ENCODE measurements at places on chromosomes 7 and 10.

GRCh38 chr10:23437963-23438546, 820 bp upstream of the OTUD1 start:
- DNase-seq = no peak

DNA sequence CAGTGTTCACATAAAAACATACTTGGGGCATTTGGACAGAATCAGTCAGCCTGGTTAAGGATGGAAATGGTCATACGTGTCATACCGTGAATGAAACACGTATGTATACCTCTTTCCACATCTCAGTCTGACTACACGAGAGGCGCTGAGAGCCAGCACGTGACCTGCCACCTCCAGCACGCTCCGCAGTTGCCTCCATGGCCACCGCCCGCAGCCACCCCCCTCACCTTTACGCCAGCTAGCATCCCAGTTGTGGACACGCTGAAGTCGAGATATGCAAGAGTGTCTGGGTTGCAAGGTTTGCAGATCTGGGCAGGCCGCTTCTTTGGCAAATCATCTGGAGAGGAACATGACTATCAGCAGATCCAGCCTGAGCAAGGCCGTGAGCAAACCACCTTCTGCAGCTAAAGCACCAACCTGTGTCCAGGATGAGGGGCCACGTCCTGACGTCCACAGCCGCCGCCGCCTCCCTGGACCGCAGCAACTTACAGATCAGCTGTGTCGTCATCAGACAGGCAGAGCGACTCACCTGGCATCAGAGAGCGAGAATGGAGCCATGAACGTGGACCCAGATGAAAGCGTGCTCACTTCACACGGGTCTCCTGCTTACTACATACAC, 209.4 kb downstream of the ZMYND11 start:
- DNase-seq = no peak

DNA sequence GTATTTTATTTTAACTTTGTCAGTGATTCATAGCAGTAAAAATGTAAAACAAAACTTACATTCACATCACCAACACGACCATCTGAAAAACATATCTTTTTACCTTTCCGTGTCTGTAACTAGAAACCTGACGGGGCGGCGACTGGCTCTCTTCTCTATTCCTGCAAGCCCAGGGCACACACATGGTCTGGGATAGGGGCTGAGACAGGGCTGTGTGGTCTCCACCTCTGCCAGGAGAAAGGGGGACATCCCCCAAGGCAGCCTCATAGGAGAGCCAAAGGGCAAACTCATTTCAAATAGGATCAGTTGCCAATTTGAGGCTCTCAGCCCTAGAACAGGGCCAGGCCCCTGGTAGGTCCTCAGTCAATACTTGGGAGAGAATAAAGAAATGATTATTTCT, 359.4 kb downstream of the TCERG1L start:
- DNase-seq = no peak

DNA sequence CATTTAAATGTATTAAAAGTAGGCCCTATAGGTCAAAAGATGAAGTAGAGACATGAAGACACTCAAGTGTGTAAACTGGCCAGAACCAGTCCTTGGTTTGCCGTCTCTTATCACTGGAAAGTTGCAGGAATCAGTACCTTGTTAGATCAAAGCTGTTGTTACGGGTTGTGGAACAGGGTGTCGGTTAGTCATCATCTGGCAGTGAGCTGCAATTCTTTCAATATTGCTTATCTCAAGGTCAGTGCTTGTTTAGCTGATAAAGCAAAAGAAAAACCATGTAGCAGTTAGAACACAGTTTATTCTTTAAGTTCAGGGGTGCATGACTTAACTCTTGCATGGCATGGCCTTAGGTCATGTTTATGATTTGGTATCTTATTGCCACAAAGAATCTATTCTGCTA, 10.0 kb upstream of the SLC13A1 start:
- no peak for DNase-seq

DNA sequence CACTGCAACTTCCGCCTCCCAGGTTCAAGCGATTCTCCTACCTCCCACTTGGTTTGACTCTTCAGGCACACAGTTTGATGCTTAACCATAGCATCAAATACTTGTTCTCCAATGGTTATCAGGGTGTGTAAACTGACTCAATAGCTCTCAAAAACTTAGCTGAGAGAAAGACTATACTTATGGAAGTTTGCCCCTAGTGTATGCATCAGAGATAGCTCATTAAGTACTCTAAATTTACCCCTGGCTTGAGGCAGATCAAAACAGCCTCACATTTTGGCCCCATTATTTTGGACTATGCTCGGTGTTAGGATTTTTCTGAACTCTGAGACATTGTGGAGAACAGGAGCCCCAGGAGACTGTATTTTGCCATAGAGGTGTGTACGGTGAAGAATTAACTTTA, 40.8 kb upstream of the SLC35B4 start:
- no peak for DNase-seq

- no peak for DNase-seq
Observed at GRCh38 chr10:11192304-11193000, 174.8 kb downstream of the CELF2 start.

- no peak for DNase-seq
Observed at GRCh38 chr10:106571192-106571946, 593.1 kb downstream of the SORCS1 start.

- DNase-seq = no peak
Observed at GRCh38 chr7:100673942-100674410, 436 bp downstream of the GNB2 start.

- DNase-seq = no peak
Observed at GRCh38 chr7:15446722-15447121, 115.1 kb downstream of the AGMO start.

DNA sequence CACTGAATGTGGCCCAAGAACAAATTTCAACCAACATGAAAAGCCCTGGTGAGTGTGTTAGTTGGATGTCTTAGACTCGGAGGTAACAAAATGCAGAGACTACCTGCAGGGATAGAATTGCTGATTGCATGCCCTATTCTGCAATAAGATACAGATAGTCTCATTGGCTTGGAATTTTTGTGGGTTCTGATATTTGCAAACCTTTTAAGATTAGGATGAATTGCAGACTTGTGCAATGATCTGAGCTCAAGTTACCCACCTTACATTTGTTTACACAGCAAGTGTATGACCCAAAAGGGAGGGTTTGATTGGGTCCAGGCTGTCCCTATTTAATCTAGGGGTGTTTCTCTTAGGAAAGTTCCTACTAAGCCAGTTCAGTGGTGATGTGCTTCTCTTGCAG, 45.4 kb downstream of the GPR37 start:
- DNase-seq = no peak

GRCh38 chr7:17234030-17234397, 64.4 kb upstream of the AHR start:
- no peak for DNase-seq

GRCh38 chr10:123295644-123296043, 141.4 kb downstream of the BUB3 start:
- DNase-seq = no peak

DNA sequence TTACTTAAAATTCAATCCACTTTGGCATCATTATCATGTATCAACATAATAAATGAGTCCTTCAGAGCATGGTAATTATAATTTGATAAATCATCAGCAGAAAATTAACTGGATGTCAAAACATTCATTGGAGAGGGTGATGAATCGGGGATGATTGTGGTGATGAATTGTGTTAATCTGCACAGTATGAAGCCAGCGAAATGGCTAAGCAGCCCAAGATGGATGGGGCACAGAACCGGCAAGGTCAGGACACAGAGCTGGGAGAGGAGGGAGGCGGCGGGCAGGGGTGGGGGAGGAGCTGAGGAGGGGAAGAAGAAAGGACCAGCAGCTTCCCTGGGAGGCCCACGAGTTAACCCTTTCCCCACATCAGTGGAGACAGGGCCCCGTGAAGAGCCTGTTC, 536.1 kb downstream of the LRMDA start:
- no peak for DNase-seq

GRCh38 chr10:111598433-111599059, 521.7 kb downstream of the ADRA2A start:
- no peak for DNase-seq

- DNase-seq = no peak
Observed at GRCh38 chr7:92423710-92424131, 23.6 kb upstream of the GATAD1 start.

Measured in NCI-H2171 (cell line).